GDM1 (cell line): ENCODE measurements at places on chromosomes 16 and 17.
A peak's percentile ranks its signal among the peaks of the same experiment; 100 is the strongest.

DNA sequence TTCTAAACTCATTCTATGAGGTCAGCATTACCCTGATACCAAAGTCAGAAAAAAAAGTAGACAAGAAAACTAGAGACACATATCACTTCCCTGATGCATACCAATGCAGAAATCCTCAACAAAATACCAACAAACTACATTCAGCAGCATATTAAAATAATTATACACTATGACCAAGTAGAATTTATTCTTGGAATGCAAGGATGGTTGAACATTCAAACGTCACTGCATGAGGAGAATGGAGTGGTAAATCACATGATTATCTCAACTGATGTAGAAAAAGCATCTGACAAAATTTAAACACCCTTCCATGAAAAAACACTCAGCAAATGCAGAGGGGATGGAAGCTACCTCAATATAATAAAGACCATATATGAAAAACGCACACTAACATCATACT, 155.0 kb upstream of the KCNJ18 start:
- DNase-seq: no peak

- DNase-seq: no peak
Measured at GRCh38 chr17:40312893-40313667, 4.1 kb downstream of the RARA start.

DNA sequence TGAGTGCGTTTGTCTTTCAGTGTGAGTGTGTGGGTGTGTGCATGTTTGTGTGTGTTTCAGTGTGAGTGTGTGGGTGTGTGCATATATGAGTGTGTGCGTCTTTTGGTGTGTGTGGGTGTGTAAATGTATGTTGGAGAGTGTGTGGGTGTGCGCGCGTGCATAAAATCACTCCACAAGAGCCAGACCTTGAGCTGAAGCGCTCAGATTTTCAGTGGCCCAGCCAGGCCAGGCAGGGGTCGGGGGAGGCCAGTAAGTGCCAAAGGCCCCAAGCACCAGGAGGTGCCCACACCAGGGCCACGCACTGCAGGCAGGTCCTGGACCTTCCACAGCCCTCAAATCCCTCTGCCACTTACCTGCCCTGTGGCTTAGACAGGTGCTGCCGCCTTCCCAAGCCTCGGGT, 184.0 kb downstream of the SOX9 start:
- no peak for DNase-seq

- DNase-seq: no peak
Measured at GRCh38 chr17:37546302-37546701, 56.6 kb downstream of the DUSP14 start.

- no peak for DNase-seq
Measured at GRCh38 chr17:49523706-49524472, 28.8 kb downstream of the NGFR start.

GRCh38 chr17:30555942-30556341, 78.7 kb downstream of the GOSR1 start:
- DNase-seq: no peak

DNA sequence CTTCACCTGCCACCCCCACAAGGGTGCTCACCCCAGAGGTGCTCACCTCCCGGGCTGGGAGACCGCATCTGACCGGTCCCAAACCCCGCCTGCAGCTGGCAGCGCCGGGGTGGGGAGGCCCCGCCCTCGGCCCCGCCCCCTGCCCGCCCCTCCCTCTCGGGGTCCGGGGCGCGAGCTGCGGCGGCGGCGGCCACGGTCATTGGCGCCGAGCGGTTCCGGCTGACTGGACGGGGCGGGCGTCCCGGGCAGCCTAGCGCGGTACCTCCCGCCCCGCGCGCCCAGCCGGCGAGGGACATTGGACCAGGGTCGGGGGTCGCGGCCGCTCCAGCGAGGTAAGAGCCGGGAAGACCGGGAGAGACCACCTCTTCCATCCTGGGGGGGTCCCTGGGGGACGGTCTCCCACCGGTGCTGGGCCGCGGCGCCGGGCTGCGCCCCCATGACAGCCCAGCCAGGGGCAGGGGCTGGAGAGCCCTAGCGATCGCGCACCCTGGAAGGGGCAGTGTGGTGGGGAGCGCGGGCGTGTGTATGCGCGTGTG, at the start of gene CACNG5:
TSS of gene CACNG5 (plus strand) at position 199 of the 536 bp plus-strand sequence. CDS start 42,216 bp downstream, outside the sequence.
- DNase-seq: no peak

- peak; percentile 54 for DNase-seq
Measured at GRCh38 chr17:38587203-38587602, 18.5 kb downstream of the SRCIN1 start.

DNA sequence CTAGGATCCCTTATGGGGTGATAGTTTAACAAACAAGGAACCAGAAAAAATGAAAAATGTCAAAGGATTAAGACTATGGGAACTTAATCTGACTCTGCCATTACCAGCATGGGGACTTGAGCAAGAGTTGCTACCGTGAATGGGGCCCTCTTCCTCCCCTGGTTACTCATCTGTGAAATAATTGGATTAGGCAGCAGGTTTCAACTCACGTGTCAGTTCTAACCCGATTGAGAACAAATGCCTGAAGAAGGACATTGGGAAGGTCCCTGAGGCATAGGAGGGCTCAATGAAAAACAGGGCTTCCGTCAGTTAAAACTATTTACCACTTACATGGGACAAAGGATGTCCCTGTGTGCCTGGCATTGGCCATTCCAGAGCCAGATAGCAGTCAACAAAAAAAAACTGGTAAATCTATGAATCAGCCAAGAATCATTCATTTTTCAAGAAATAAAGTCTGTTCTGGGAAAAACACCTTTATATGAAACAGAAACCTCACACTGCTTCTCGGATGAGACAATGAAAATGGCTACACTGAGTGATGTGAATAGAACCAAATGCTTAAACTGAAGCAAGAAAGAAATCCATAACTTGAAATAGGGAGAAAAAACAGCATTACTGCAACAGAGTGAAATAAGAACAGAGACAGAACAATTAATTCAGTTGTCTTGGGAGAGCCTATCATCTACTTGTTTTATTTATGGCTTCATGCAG, 104.3 kb downstream of the ADAMTS18 start:
- no peak for DNase-seq

DNA sequence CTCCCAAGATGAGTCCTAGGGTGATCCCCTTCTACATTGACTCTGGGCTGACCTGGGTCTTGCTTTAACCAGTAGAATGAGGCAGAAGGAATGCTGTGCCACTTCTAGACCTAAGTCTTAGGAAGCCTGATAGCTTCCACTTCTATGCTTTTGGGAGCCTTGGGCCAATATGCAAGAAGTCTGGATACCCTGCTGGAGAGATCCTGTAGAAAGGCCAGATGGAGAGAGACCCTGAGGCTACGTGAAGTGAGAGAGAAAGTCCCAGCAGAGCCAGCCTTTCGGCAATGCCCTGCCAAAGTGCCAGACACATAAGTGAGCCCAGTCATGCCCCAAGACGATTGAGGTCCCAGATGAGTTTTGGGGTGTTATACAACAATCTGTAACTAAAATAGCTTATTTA, 1.7 kb downstream of the KRT222 start:
- DNase-seq: no peak

DNA sequence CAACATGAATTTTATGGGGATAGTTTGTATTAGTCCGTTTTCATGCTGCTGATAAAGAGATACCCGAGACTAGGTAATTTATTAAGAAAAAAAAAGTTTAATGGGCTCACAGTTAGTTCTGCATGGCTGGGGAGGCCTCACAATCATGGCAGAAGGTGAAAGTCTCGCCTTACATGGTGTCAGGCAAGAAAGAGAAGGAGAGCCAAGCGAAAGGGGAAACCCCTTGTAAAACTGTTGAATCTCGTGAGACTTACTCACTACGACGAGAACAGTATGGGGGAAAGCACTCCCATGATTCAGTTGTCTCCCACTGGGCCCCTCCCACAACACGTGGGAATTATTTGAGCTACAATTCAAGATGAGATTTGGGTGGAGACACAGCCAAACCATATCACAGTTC, 181.5 kb downstream of the PRKCA start:
- no peak for DNase-seq

GRCh38 chr16:67259705-67260104, 10.9 kb downstream of the SLC9A5 start:
- no peak for DNase-seq

GRCh38 chr17:1865252-1866037, 35.6 kb downstream of the RPA1 start:
- DNase-seq: peak; percentile 3

- no peak for DNase-seq
Measured at GRCh38 chr17:72414967-72415853, 294.4 kb downstream of the SOX9 start.

GRCh38 chr17:64377769-64378282, 12.8 kb downstream of the PECAM1 start:
- no peak for DNase-seq

- DNase-seq: no peak
Measured at GRCh38 chr16:68246121-68246520, 948 bp downstream of the PLA2G15 start.

GRCh38 chr17:51445946-51446345, 185.6 kb downstream of the UTP18 start:
- no peak for DNase-seq

GRCh38 chr17:8466873-8467272, 31.2 kb downstream of the NDEL1 start:
- no peak for DNase-seq

DNA sequence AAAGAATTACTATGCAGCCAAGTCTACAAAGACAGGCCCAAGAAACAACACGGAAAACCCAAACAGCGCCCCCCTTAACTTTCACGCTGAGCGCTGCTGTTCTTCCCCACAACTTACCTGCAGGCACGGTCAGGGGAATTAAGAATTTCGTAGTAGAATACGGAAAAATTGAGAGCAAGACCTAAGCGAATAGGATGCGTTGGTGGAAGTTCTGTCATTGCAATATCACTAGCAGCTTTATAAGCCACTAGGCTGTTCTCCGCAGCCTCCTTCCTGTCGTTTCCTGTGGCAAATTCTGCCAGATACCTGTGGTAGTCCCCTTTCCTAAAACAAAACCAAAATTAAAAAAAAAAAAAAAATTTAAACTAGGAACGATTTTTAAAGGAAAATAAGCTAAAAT, 39.0 kb downstream of the YWHAE start:
- no peak for DNase-seq

GRCh38 chr16:75702242-75702641, 981 bp upstream of the DUXB start:
- no peak for DNase-seq

DNA sequence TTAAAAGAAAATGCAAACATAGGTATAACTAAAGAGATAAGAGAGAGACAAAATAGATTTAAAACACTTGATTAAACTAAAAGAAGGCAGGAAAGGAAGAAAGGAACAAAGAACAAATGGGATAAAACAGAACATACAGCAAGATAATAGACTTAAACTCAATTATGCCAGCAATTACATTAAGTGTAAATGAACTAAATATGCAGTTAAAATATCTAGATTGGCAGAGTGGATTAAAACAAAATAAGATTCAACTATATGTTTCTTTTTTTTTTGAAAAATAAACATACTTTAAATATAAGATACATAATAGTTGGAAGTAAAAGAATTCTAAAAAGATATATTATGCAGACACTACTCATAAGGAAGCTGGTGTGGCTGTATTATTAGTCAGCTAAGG, 9.7 kb upstream of the CFAP20 start:
- DNase-seq: no peak

DNA sequence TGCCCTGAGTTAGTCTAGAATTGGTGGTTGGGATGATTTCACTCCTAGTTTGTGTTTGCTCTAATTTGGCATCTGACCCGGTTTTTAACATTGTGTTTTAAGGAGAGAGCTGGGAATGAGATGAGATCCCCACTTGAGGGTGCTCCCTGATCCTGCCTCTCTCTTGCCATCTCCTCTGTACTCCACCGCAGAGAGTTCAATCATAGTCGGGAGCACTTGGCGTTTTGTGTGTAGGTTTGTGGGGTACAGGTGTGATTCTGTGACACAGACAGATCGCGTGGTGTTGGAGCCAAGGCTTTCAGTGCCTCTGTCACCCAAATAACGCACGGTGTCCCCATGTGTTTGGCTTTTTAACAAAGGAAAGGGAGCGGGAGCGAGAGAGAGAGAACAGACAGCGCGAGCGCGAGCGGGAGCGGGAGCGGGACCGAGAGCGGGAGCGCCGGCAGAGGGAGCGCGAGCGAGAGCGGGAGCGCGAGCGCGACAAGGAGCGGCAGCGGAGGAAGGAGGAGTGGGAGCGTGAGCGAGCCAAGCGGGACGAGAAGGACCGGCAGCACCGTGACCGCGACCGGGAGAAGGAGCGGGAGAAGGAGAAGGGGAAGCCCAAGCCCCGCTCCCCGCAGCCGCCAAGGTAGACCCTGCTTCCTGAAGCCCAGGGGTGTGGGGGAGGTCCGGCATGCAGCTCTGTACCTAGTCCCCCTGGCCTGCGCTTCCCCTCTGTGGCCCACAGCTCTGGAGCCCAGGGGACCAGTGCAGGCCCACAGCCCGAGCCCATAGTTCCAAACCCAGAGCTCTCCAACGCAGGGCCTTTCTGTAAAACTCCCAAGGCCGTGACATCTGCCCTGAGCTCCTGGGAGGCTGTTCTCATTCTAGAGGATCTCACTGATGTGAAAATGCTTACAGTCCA, 27.2 kb upstream of the IL17C start:
- DNase-seq: no peak

- DNase-seq: no peak
Measured at GRCh38 chr17:66021757-66022156, 170.2 kb downstream of the CEP112 start.

DNA sequence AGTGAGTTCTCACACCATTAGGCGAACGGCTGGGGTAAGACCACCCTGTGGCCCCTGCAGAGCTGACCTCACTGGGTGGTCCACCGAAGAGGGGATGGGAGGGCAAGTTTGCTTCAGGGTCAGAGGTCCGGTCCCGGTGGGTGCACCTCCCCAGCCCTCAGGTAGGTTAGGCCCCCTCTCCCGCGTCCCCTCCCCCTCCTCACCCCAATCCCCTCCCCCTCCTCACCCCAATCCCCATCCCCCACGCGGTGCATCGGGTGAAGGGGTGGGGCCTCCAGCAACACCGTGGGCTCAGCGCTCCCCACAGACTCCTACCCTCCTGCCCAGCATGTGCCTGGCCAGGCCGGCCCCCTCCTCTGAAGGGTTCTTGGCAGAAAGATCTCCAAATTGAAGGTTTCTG, 13.4 kb downstream of the MCRIP1 start:
- no peak for DNase-seq

DNA sequence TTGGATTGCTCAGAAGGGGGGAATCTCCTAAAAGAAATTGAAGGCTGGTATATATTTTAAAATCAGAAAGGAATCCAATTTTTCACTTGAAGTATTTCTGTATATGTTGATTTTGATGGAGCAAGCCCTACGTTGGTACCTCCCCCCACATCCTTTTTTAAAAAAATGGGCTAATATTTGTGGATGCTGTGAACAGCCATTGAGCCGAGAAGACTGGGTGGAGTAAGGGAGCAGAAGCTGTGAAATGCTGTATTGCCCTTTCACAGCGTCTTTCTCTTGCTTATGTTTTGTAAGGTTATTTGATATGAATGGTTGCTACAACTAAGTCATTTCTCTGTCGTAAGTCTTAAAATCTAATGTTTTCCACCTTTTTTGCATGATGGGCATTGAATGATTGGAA, 2.3 kb downstream of the PAFAH1B1 start:
- no peak for DNase-seq

- no peak for DNase-seq
Measured at GRCh38 chr16:58128181-58128631, 975 bp downstream of the CFAP20 start.

DNA sequence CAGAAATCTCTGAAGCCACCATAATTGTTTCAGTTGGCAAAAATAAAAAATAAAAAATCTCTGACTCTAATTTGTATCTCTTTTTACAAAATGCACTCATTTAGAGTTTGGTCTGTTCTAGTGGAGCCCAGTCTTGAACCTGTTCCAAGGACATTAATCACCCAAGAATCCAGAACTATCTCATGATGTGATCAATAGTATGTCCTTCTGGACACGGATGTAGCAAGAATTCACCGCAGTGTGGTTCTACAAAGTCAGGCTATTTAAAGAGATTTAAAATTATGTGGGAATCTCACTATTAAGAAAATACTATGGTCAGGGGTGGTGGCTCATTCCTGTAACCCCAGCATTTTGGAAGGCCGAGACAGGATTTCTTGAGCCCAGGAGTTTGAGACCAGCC, 21.8 kb upstream of the ANKFN1 start:
- no peak for DNase-seq
